A549 treated with CORT108297 at 1 μM for 4 hours (cell line): ENCODE measurements at places on chromosomes 11 and 22. TPM values are rescaled to one million over a fixed set of nuclear protein-coding genes. Genes with fewer than 3 reads are reported as not detected.

USH1C gene
- total RNA-seq = 0.59 to 1.5 TPM (median 1.0 TPM) in 5 replicates

SOX10 gene
- not detected in 5 replicates for total RNA-seq

DEFB131B gene
- total RNA-seq = not detected in 5 replicates

GAL gene
- 10.1 to 25.6 TPM (median 18.0 TPM) in 5 replicates for total RNA-seq
